ENCODE measurements at places on chromosomes 2 and 18. TPM values are rescaled to one million over a fixed set of nuclear protein-coding genes. Genes with fewer than 3 reads are reported as not detected.

- H3K36me3 ChIP-seq = no peaks in the 10 kb centered on the region
- no peaks in the 10 kb centered on the region for H3K27me3 ChIP-seq
- no peak for DNase-seq
- no peak overlapping the region for H3K4me3 ChIP-seq
Measured at GRCh38 chr2:18214936-18215335, 336.5 kb downstream of the KCNS3 start.

DNA sequence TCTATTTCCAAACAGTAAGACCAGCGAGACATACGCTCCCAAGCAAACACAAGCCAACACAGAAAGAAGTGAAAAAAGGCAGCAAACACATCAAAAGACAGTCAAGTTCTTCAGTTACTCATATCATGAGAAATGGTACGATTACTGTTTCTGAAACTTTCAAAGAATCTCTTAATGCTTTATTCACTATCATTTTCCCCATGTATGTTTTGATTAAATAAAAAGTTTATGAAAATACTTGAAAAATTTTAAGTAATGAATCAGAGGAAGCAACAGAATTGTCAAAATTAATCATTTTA, 114.9 kb downstream of the HDAC4 start:
- H3K27ac ChIP-seq = no peak overlapping the region
- H3K4me1 ChIP-seq = peaks cover 69% of the 10 kb centered on the region
- H3K27me3 ChIP-seq = no peaks in the 10 kb centered on the region
- H3K36me3 ChIP-seq = no peaks in the 10 kb centered on the region
- peak overlapping the region; percentile 38 for H3K4me3 ChIP-seq
- DNase-seq = no peak

DNA sequence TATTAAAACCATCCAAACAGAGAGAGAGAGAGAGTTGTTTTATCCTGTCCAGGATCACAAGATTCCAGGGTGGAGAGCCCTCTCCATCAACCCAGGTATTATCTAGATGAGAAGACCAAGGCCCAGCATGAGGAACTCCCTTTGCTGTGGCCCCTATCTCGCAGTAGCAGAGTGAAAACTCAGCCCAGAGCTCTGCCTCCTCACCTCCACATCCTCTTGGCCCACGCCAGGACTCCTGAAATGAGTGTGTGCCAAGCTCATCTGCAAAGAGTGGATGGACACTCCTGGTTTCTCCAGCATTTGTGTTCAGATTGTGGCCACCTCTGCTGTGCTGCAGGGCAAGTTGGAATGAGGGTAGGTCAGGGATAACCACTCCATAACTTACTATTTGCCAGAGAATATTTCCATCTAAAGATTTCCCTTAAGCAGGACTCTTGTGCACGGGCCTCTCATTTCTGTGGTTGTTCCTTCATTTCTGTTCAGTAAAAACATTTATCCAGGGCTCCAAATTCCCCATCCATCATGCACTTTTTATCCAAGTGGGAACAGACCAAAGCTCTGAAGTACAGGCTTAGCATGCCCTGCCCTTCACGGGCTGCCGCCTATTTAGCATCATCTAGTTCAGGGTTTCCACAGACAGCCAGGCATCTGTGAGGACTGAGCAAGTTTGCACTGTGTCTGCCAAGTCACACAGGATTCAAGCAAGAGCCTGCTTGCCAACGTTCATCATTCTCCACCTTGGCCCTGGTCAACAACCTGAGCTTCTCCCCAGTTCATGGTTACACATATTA, 583.2 kb upstream of the ID2 start:
- H3K36me3 ChIP-seq = no peaks in the 10 kb centered on the region
- no peaks in the 10 kb centered on the region for H3K4me1 ChIP-seq
- H3K27ac ChIP-seq = no peak overlapping the region
- no peaks in the 10 kb centered on the region for H3K27me3 ChIP-seq
- H3K4me3 ChIP-seq = no peak overlapping the region

DNA sequence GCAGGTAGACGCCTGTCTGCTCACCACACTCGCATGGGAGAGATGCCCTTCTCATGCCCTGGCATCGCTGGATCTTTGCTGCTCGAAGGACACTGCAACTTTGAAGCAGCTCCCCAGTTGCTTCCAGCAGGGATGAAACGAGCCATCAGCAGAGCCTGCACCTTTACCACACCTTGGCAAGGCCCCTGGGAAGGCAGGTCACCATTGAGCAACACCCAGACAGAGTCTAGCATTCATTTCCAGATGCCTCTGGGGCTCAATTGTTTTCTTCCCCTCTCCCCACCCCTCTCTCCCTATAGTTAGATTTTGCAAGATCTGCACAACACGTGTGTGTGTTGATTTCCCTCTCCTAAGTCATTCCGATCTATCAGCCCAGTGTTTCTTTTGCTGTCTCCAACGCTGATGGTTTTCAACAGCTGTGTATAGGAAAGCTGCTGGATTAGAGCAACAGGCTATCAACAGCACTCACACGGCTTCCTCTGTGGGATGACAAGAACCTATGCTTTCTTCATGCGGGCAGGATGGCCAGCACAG, 25.6 kb upstream of the INHBB start:
- no peak overlapping the region for H3K27ac ChIP-seq
- H3K36me3 ChIP-seq = no peaks in the 10 kb centered on the region
- H3K27me3 ChIP-seq = no peaks in the 10 kb centered on the region
- H3K4me3 ChIP-seq = no peak overlapping the region
- no peak for DNase-seq
- no peaks in the 10 kb centered on the region for H3K4me1 ChIP-seq

GRCh38 chr2:145038041-145038525, 518.2 kb upstream of the ZEB2 start:
- DNase-seq = no peak
- no peaks in the 10 kb centered on the region for H3K4me1 ChIP-seq
- H3K27ac ChIP-seq = no peak overlapping the region
- no peaks in the 10 kb centered on the region for H3K36me3 ChIP-seq

- H3K4me1 ChIP-seq = no peaks in the 10 kb centered on the region
- no peak for DNase-seq
- H3K4me3 ChIP-seq = no peak overlapping the region
- H3K27me3 ChIP-seq = no peaks in the 10 kb centered on the region
- no peaks in the 10 kb centered on the region for H3K36me3 ChIP-seq
- no peak overlapping the region for H3K27ac ChIP-seq
Measured at GRCh38 chr18:8400193-8400752, 209.0 kb upstream of the RAB12 start.

GRCh38 chr2:128273469-128274081, 45.1 kb downstream of the HS6ST1 start:
- DNase-seq = no peak
- peaks cover 9% of the 10 kb centered on the region for H3K4me1 ChIP-seq
- H3K36me3 ChIP-seq = no peaks in the 10 kb centered on the region
- H3K4me3 ChIP-seq = no peak overlapping the region
- no peaks in the 10 kb centered on the region for H3K27me3 ChIP-seq
- no peak overlapping the region for H3K27ac ChIP-seq

DNA sequence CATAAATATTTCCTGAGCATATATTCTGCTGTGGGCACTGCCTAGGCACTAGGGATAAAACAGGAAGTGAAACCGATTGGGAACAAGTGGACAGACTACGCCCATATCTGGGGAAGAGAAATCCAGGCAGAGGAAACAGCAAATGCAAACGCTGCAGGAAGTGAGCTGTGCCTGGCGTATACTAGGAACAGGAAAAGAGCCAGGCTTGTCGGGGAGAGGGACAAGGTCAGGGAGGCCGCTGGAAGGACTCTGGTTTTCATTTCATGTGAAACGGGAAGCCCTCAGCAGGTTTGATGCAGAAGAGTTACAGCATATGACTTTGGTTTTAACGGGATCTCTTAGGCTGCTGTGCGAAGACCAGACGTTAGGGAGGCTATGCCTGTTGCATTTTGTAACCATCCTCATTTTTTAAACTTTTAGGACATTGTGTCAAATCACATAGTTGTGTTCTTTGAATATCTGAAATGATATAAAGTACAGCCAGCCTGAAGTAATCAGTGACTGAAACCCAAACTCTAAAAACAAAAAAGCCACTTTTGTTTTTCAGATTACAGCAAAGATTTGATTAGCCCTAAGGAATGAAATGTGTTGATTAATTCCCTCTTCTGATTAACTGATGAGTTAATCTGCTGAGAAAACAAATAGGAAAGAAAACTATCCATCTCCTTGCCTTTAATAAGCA, 110.2 kb upstream of the PIEZO2 start:
- H3K27ac ChIP-seq = no peak overlapping the region
- no peaks in the 10 kb centered on the region for H3K36me3 ChIP-seq
- no peak overlapping the region for H3K4me3 ChIP-seq
- no peak for DNase-seq
- H3K27me3 ChIP-seq = no peaks in the 10 kb centered on the region
- H3K4me1 ChIP-seq = no peaks in the 10 kb centered on the region

GRCh38 chr2:94273242-94273641, 598.0 kb upstream of the TEKT4 start:
- H3K4me1 ChIP-seq = no peaks in the 10 kb centered on the region
- DNase-seq = no peak
- H3K27ac ChIP-seq = no peak overlapping the region
- no peak overlapping the region for H3K4me3 ChIP-seq

GRCh38 chr18:47781561-47781960, 148.9 kb downstream of the SMAD2 start:
- no peak overlapping the region for H3K4me3 ChIP-seq
- no peaks in the 10 kb centered on the region for H3K36me3 ChIP-seq
- no peaks in the 10 kb centered on the region for H3K27me3 ChIP-seq
- no peak overlapping the region for H3K27ac ChIP-seq
- no peaks in the 10 kb centered on the region for H3K4me1 ChIP-seq

DNA sequence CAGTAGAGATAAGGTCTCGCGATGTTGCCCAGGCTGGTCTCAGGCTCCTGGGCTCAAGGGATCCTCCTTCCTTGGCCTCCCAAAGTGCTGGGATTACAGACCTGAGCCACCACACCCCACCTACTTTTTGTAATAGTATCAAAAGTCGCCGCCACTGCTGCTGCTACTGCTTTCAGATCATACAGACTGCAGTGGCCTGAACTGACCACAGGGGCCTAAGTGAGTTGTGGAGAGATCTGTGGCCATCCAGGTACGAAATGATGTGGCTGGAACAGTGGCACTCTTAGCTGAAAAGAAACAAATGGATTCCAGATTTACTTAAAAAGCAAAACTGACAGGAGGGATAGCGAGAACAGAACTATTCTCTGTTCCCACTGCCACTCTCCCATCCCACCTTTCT, 32.9 kb upstream of the POMC start:
- no peak for DNase-seq
- peaks cover 9% of the 10 kb centered on the region for H3K4me1 ChIP-seq
- no peaks in the 10 kb centered on the region for H3K36me3 ChIP-seq
- H3K27me3 ChIP-seq = no peaks in the 10 kb centered on the region
- no peak overlapping the region for H3K4me3 ChIP-seq

- peaks cover 6% of the 10 kb centered on the region for H3K36me3 ChIP-seq
- peak overlapping the region; percentile 90 for H3K27ac ChIP-seq
Measured at GRCh38 chr2:203238292-203238703, 520 bp upstream of the CYP20A1 start.

DNA sequence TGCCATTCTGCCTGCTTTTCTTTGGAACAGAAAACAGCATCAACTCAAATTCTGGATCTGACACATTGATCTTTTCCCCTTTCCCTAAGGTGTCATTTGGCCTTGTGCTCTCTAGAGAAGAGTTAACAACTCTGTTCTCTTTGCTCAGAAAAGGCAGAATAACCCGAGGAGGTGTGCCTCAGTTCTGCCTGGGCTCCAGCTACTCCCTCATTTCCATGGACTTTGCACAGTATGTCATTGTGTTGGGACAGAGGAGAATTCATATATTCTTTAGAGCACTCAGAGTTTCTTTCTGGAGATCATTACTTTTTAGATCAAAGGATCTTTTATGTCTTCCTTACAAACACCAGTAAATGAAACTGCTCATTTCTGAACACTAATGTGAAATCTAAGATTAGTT, 249.1 kb downstream of the PHLPP1 start:
- H3K4me3 ChIP-seq = no peak overlapping the region
- no peaks in the 10 kb centered on the region for H3K4me1 ChIP-seq
- no peak for DNase-seq
- H3K27me3 ChIP-seq = no peaks in the 10 kb centered on the region

DNA sequence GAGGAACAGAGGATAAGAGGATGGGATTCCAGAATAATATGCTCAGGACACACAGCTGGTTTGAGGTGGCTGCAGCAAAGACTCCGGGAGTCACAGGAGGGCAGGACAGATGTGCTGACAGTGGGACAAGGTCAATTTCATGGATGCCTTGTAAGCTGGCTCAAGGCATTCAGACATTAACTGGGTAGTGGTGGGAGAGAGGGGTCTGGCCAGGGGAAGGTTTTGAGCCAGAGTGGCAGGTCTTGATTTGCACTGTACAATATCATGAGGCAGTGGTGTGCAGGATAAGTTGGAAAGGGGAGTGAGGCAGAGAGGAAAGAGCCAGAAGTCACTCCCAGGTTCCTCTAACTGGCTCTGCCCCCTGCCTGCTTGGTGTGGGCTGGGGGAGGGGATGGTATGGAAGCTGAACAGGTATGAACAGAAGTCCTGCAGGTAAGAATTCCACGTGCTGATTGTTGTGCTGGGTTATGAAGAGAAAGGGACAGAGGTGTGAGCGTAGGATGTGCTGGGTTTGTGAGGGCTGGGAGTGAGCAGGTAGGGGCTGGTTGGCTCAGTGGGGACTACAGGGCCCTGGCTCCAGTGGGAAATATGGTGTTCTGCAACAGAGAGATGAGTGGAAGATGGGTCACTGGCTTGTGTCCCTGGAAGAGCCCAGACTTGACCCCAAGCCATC, 141.7 kb upstream of the COPS8 start:
- DNase-seq = no peak
- no peak overlapping the region for H3K27ac ChIP-seq
- no peaks in the 10 kb centered on the region for H3K4me1 ChIP-seq
- H3K27me3 ChIP-seq = no peaks in the 10 kb centered on the region
- H3K4me3 ChIP-seq = no peak overlapping the region
- H3K36me3 ChIP-seq = no peaks in the 10 kb centered on the region

DNA sequence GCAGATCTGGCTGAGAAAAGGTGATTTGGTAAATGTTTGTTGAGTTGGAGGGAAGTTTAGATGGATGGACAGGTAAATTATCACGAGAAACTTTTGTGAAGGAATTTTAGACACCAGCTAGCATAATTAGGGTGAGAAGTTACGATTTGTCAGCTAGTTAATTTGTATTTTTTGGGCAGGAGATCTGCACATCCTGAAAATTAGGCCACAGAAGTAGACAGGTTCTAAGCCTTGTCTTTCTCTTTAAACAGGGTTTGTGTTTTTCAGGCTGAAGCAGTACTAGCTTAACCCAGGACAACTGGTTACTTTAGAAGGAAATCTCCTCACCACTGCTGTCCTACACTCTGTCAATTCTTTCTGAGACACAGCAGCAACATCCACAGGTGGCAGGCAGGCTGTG, 49.1 kb downstream of the DDX1 start:
- H3K4me3 ChIP-seq = no peak overlapping the region
- no peak for DNase-seq
- no peak overlapping the region for H3K27ac ChIP-seq
- H3K4me1 ChIP-seq = no peaks in the 10 kb centered on the region
- no peaks in the 10 kb centered on the region for H3K27me3 ChIP-seq

GRCh38 chr18:38047820-38048219, 482.2 kb upstream of the CELF4 start:
- H3K4me3 ChIP-seq = no peak overlapping the region
- no peak overlapping the region for H3K27ac ChIP-seq
- no peaks in the 10 kb centered on the region for H3K4me1 ChIP-seq
- no peak for DNase-seq

GRCh38 chr2:237361194-237362004, 52.6 kb downstream of the COL6A3 start:
- no peak overlapping the region for H3K27ac ChIP-seq
- no peak for DNase-seq
- H3K27me3 ChIP-seq = no peaks in the 10 kb centered on the region
- H3K4me3 ChIP-seq = no peak overlapping the region
- H3K36me3 ChIP-seq = no peaks in the 10 kb centered on the region

PPM1G gene
- polyA plus RNA-seq = 99.4 TPM

ITGB6 gene
- polyA plus RNA-seq = not detected

SCN2A gene
- polyA plus RNA-seq = not detected

ADCYAP1 gene
- polyA plus RNA-seq = not detected

PLGLB1 gene
- polyA plus RNA-seq = 2.2 TPM

LCT gene
- not detected for polyA plus RNA-seq

TSHZ1 gene
- polyA plus RNA-seq = 0.84 TPM

IL37 gene
- polyA plus RNA-seq = not detected

MYO1B gene
- 0.20 TPM for polyA plus RNA-seq
